ENCODE measurements at places on chromosomes 2 and 18.

DNA sequence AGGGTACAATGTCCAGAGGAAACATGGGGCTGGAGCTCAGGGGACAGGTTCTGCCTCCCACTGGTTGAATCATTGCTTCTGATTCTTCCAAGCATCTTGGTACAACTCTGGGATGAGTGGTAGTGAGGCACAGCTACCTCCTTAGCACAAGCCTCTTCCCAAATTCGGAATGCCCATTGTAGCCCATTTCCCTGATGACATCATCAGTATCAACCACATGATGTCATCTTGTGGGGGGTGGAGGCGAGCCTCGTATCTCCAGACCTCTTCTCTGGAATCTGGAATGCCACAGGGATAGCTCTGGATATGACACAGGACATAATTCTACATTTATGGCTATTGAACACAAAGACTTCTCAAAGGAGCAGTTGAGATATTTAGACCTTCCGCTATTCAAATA is 715.2 kb downstream of the RNF144A start:
- DNase-seq: no peak

- DNase-seq: no peak
Observed at GRCh38 chr18:14947482-14948162, 199.7 kb downstream of the ANKRD30B start.

GRCh38 chr2:216637472-216637871 is 4.3 kb downstream of the IGFBP2 start:
- DNase-seq: no peak

- DNase-seq: no peak
Observed at GRCh38 chr18:44510390-44510789, 170.3 kb upstream of the SETBP1 start.

DNA sequence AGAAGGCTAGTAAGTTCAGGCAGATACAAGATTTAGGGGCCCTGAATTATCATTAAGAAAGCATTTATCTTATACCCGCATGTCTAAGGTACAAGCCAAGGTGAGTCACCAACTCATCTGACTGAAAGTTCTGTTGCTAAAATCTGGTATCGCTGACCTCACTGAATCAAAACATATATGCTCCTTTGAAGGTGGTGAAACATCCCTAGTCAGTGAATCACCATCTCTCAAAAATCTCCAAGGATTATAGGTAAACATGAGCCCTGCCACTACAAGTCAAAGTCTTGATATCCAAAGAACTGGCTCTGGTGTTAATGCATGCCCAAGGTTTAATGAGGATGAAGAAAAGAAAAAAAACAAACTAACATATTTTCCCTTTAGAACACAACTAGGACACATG is 43.5 kb downstream of the IRS1 start:
- no peak for DNase-seq

GRCh38 chr2:88069117-88069516 is 1.5 kb downstream of the SMYD1 start:
- no peak for DNase-seq

DNA sequence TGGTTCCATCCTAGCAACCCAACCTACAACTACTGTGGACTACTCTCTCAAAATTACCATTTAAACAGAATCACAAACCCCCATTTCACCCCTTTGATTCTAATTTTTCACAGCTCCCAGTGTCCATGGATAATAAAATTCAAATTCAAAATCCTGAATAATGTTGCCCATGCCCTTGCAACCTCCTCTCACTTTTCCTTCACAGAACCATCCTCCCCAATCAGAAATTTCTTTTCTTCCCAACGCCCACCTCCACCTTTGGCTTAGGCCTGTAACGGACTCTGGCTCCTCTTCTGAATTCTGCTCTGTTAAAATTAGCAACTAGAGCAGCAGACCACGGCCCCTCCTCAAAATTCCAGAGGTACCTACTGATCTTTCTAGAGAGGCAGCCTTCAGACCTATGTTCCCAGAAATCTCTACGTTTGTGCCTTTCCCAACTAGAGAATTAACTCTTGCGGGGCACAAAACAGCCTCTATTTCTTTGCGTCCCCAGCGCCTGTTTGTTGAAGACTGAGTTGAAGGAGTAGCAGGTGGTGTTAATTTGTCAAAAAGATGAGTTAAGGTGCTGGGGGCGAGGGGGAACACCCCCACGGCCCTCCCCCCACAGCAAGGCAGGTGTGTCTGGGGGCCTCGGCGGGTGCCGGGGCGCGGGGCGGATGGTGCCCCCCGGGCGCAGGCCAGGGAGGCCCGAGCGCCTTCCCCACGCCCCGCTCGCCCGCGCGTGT is 428 bp upstream of the MAP3K20 start:
- DNase-seq: no peak

DNA sequence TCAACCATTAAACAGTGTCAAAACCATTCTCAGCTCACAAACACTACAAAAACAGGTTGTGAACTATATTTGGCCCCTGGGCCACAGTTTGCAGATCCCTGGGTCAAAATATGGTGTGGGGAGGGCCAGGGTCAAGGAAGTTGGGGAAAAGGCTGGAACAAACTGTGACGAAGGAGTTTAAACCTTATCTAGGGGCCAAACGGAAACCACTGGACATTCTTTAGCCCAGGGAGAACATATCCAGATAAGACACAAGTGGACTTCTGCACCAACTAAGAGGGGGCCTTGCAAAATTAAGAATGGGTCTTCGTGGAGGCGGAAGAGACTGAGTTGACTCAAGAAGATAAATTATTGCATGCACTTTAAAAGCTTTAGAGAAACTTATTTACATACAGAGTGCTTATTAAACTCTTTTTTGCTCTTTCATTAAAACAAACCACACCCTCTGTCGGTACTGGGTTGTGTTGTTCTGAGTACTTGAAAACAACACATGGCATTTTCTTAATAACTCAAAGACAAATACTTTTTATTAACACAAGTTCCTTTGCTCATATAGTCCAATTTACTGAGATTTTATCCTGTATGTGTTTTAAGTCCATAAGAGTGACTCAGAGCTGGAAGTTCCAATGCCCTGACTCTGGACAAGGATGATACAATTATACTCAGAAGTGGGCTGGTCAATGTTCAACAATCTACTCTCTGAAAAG is 5.3 kb upstream of the ASAP2 start:
- no peak for DNase-seq

DNA sequence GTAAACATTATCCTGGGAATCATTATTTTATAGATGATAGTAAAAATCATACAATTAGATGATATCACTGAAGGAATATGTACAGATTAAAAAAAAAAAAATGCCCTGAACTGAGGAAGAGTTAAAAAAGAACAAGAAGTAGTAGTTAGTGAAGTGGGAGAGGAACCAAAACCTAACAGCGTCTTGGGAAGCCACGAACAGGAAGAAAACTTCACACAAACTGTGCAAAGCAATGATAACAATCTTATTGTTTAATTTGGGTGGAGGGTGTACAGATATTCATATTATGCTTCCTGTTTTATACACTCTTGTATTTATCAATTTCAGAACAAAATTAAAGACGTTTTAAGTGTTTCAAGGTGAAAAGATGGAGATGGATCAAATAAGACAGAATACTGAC is 3.5 kb downstream of the HEATR5B start:
- DNase-seq: no peak

DNA sequence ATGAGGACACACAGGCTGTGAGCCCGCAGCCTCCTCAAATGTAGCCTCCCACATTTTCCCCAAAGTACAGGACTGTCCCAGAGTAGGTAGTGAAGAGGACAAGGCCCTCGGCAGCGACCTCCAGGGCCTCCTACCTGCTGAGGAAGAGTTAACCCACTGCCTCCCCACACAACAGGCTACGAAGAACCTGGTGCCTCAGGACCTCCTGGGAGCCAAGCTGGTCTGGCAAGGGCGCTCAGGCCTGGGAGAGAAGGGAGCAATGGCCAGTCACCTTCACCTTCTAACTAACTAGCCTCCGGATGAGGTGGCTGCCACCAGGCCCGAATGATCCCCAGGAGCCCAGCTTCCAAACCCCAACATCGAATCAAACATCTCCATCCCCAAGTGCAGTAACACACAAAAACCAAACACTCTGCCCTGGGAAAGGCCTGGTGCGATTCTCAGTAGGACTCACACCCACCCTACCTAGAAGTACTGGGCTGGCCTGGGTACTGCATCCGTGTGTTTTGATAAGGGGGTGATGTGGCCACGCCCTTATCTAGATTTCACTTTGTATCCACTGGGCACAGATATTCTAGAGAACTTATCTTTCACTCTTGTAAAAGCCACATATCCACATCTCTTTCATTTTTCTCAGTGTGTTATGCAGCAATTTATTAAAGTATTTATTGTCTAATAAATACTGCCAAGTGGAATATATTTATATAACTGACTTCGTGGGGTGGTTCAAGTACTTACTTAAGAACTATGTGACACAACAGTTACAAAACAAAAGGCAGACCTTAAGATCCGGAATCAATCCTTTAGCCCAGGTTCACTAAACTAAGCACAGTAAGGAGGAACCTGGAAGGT is 9.7 kb downstream of the ERFE start:
- no peak for DNase-seq

GRCh38 chr2:184743096-184743495 is 144.8 kb downstream of the ZNF804A start:
- DNase-seq: no peak

GRCh38 chr2:11024687-11025086 is 113.0 kb downstream of the KCNF1 start:
- no peak for DNase-seq

DNA sequence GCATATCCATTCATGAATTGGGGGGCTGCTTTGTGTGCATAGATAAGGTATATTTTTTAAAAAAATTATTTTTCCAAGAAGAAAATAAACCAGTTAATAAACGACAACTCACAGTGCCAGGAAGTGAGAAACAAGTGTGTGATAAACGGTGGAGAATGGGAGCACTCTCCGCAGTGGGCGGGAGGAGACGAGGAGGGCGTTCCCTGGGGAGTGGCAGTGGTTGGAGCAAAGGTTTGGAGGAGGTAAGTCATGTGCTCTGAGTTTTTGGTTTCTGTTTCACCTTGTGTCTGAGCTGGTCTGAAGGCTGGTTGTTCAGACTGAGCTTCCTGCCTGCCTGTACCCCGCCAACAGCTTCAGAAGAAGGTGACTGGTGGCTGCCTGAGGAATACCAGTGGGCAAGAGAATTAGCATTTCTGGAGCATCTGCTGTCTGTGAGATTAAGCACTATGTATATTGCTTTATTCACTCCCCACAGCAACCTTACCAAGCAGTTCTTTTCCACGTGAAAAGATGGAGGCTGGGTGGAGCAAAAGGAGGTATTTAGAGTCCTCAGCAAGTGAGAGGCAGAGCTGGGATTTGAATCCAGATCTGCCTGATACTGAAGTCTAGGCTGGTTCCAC is 27.0 kb upstream of the CASP8 start:
- DNase-seq: no peak

- DNase-seq: no peak
Observed at GRCh38 chr2:88880441-88880953, 189.0 kb downstream of the RPIA start.

DNA sequence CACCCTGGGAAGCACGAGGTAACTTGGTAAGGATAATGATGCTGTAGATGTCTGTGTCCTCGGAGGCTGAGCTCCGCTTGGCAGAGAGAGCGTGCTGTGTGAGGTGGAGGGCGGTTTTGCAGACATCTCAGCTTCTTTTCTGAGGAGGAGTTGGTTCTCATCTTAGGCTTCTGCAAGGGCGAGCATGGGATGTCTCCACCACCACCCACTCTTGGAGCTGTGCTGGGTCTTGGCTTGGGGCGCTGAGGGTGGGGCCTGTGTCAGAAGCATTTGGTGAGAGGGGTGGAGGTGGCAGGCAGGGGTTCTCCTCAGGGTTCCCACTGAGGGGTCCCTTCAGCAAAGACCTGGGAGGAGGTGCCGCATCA is 9.2 kb downstream of the OXER1 start:
- no peak for DNase-seq

DNA sequence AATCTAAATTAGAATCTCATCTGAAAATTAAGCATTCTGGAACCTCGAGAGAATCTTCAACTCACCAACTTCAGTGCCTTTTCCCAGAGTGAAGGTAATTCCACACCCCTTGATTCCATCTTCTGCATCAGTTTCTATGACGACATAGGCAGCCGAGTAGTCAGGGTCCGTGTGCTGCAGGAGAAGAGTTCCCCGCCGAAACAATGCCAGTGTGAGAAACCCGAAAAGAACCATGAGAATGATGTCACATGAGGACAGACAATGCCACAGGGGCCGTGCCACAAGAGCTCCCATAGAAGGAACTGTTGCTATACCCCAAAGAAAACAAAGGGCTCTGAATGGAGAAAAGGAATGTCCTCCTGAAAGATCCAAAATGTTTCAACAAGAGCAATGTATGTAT is 6.0 kb downstream of the ENOSF1 start:
- no peak for DNase-seq

- DNase-seq: no peak
Observed at GRCh38 chr2:178233428-178233827, 39.1 kb downstream of the OSBPL6 start.

GRCh38 chr2:98521266-98521665 is 76.6 kb downstream of the INPP4A start:
- no peak for DNase-seq

DNA sequence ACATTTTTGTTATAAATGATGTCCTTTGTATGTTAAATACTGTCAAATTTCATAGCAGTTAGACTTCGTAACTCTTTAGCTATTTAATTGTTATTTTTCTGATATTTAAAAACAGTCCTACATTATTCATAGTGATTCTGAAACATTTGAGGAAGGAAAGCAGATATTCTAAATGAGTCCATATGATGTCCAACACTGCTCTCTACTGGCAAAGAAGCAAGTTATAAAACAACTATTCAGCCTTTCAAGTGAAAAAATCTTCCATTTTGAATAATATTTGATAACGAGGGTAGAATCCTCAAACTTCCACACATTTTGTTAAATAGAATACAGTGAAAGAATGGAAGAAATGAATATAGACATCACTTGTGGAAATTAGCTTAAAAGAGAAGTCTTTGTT is 220.8 kb downstream of the GULP1 start:
- no peak for DNase-seq

GRCh38 chr2:124025171-124025580 is at the start of gene CNTNAP5:
Gene CNTNAP5 (plus strand): TSS chr2:124025287. CDS start chr2:124025651, 364 bp downstream.
- peak; percentile 79 for DNase-seq

- no peak for DNase-seq
Observed at GRCh38 chr2:129276978-129277584, 702.4 kb upstream of the RAB6C start.

- no peak for DNase-seq
Observed at GRCh38 chr2:232321817-232322559, 56.6 kb upstream of the ALPP start.

- DNase-seq: peak; percentile 11
Observed at GRCh38 chr2:14401873-14402272, 230.6 kb upstream of the LRATD1 start.

DNA sequence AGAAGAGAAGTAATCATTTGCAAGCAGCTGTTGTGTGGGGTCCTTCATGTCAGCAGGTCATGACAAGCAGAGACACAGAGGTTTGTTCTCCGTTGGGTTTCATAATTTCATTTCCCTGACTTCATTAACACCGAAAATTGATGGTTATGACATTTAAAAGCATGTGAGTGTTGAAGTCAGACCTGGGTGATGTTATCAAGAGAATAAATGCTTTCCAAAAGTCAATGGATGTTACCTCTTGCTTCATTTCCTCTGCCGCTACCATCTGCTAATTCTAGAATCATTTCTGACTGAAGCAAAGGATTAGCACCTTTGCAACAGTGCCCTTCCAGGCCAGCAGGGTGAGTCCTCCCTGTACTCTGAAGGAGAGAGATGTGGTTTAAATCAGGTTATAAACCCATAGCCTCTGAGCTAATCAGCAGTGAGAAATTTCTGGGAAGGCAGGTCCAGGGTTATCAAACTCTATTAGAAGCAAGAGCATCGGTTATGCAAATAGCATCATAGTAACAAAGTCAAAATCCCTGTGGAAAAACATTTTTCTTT is 446.2 kb downstream of the PIK3C3 start:
- no peak for DNase-seq

Data from progenitor cell of endocrine pancreas (in vitro differentiated cells).